Adipocyte (in vitro differentiated cells): ENCODE measurements at places on chromosomes 7 and 10.

DNA sequence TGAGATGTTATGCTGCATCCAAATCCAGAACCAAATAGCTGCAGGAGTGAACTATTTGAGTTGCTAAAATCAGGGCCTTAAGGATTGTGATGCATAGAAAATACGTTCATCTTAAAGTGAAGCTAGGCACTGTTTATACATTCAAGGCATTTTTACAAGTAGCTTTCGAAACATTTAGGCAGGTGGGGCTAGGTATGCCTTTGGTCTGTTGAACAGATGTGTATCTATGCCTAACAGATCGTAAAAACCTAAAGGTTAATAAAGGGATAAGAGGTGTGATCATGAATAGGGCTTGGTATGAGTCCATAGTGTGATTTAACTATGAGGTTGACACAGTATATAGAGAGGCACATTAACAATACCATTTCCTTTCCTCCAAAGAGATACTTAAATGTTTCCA lies 262.5 kb downstream of the SEMA3D start:
- DNase-seq = no peak

DNA sequence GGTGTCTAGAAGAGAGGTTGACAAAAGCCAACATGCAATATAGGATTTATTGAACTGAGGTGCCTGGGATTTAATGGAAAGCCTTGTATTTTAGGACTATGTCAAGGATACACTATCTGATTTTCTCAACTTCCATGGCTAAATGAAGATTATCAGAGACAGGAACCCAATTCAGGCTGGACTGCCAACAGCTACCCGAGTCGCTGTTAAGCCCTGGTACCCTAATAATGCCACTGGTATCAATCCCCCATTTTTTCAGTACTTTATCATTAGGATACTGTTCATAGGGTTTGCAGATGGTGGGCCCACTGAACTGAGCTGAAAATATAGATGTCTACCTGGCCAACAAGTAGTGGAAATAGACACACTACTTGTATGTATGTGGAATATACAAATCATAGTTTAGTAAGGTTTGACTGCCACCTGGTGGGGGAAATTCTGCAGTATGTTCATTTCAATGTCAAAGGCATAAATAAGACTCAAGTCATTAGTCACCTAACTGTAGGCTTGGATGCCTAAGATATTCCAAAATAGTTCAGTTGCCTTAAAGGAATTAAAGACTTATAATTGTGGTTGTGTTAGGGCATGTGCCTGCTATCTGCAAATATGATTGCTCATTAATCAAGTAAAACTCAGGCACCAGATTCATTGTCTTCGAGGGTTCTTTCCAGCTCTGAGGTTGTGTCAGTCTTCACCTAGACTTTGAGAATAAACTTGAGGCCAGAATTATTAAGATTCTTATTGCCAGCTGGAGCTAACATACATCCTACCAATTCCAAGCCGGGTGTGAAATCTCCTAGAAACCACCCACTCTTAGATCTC lies 34.1 kb upstream of the NOBOX start:
- DNase-seq = peak; percentile 81

DNA sequence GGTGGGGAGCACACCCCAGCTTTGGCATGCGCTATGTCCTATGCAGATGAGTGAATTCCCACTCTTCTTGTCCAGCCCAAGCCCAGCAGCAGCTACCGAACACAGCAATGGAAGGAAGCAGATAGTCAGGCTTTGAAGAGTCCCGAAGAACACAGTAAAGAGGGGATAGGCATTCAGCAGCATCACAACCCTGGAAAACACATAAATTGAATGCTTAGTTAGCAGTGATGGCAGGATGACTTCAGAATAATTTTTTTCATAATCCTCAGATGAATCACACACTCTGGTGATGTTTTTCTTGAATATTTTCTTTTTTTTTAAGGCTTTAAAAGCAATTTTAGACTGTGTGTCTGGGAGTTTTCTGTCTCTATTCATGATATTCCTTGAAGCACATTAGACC lies 95.8 kb downstream of the CFAP58 start:
- peak; percentile 44 for DNase-seq

- DNase-seq = no peak
Measured at GRCh38 chr7:122597277-122597676, 101.6 kb downstream of the RNF133 start.

GRCh38 chr10:51617576-51618235 lies 81.7 kb downstream of the CSTF2T start:
- DNase-seq = no peak

GRCh38 chr10:37754538-37755323 lies 102.7 kb downstream of the ZNF248 start:
- peak; percentile 15 for DNase-seq

DNA sequence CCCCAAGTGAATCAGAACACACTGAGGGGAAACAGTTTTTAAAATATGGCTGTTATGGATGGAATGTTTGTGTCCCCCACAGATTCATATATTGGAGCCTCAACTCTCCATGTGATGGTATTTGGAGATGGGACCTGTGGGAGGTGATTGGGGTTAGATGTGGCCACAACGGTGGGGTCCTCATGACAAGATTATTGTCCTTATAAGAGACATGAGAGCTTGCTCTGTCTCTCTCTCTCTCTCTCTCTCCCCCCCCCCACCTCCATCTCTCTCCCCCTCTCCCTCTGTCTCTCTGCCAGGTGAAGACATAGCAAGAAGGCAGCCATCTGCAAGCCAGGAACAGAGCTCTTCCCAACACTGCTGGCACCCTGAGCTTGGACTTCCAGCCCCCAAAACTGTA lies 315.8 kb upstream of the MGMT start:
- DNase-seq = no peak

DNA sequence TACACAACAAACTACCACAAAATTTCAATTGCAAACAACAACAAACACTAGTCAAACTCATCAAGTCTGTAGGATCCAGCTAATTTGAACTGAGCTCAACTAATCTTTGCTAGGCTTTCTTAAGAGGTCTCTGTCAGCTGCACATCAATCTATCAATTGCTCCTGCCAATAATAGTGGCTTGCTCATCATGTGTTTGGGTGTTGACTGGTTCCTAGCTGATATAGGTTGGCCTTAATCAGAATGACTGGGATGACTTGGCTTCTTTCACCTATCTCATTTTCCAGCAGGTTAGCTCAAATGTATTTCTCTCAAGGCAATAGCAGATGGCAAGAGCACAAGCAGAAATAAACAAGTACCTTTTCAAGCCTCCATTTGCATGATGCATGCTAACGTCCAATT lies 370.3 kb upstream of the NFE2L3 start:
- DNase-seq = no peak
